CD4-positive, CD25-positive, alpha-beta regulatory T cell (primary cell): ENCODE measurements at places on chromosomes 4 and X.

DNA sequence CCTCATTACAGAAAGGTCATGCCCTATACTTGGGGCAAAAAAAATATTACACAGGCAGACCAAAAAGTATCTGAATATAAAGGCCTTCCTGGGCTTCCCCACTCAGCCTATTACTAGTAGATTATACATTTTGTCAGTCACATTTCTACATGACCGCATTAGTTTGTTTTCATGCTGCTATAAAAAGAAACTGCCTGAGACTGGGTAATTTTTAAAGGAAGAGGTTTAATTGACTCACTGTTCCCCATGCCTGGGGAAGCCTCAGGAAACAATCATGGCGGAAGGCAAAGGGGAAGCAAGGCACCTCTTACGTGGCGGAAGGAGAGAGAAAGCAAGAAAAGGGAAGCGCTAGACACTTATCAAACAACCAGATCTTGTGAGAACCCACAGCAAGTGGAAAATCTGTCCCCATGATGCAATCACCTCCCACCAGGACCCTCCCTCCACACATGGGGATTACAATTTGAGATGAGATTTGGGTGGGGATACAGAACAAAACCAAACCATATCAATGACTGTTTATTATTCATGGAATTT, 1312.0 kb downstream of the PCDH7 start:
- DNase-seq, result no peak
- no peaks in the 10 kb centered on the region for H3K4me1 ChIP-seq
- H3K4me3 ChIP-seq, result no peak overlapping the region

- no peaks in the 10 kb centered on the region for H3K27me3 ChIP-seq
- no peaks in the 10 kb centered on the region for H3K36me3 ChIP-seq
- H3K4me1 ChIP-seq, result no peaks in the 10 kb centered on the region
- no peak overlapping the region for H3K27ac ChIP-seq
- H3K4me3 ChIP-seq, result no peak overlapping the region
Observed at GRCh38 chrX:40908857-40909475, 173.6 kb upstream of the MED14 start.

- no peaks in the 10 kb centered on the region for H3K27me3 ChIP-seq
- H3K36me3 ChIP-seq, result no peaks in the 10 kb centered on the region
- no peak for DNase-seq
- no peak overlapping the region for H3K27ac ChIP-seq
Observed at GRCh38 chr4:132101526-132101925, 1047.6 kb upstream of the PCDH10 start.

DNA sequence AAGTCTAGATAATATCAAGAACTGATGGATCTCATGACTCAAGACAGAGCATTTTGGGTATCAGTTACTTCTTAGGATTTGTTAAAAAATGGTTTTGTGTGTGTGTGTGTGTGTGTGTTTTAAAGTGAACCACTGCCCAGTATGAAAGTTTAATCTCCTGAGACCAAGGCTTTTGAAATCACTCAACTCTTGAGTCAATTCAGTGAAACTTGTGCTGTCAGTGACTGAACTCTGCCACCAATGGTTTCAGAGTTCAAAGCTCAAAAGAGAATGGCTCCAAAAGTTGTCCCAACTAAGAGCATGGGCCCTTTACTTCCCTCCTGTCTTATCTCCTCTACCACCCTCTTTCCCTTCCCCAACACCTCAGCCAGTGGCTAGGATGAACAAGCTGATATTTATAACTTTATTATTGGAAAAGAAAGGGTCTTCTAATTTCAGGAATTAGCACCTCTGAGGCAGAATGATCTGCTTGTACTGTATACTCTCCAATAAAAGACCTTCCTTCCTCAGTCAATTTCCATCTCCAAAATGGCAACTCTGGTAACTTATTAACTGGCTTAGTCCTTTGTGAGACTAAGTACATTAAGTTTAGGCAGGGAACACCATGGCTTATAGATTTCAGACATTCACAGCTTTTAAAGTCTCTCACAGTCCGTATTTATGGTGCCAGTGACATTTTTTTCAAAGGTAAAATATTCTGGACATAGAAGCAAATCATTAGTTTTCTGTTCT, 152.2 kb downstream of the REPS2 start:
- H3K27ac ChIP-seq, result no peak overlapping the region
- no peaks in the 10 kb centered on the region for H3K36me3 ChIP-seq
- no peaks in the 10 kb centered on the region for H3K4me1 ChIP-seq
- DNase-seq, result no peak
- H3K27me3 ChIP-seq, result no peaks in the 10 kb centered on the region
- no peak overlapping the region for H3K4me3 ChIP-seq

DNA sequence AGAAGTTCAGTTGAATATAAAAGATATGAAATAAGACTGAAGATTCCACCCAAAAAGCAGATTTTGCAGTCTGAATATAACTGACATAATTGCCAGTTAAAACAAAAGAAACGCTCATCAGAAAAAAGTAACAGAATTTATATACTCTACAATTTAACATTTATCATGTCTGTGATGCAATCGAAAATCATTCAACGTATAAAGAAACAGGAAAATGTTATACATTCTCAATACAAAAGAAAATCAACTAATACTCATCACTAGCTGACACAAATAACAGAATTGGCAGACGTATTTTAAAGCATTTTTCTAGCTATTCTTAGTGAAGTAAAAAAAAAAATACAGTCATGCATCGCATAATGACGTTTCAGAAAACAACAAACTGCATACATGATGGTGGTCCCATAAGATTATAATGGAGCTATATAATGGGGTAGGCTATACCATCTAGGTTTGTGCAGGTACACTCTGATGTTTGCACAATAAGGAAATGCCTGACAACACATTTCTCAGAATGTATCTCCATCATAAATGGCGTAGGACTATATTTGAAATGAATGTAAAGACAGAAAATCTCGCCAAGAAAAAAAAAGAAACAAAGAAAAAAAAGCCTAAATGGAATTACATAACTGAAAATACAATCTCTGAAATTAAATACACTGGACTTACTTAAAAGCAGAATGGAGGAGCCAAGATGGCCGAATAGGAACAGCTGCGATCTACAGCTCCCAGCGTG, 34.3 kb downstream of the OR13H1 start:
- H3K27ac ChIP-seq, result no peak overlapping the region
- H3K27me3 ChIP-seq, result no peaks in the 10 kb centered on the region
- no peak overlapping the region for H3K4me3 ChIP-seq
- H3K4me1 ChIP-seq, result no peaks in the 10 kb centered on the region

GRCh38 chr4:59063015-59063720, 1953.0 kb upstream of the IGFBP7 start:
- no peaks in the 10 kb centered on the region for H3K27me3 ChIP-seq
- no peak overlapping the region for H3K4me3 ChIP-seq
- H3K4me1 ChIP-seq, result no peaks in the 10 kb centered on the region
- no peaks in the 10 kb centered on the region for H3K36me3 ChIP-seq
- no peak for DNase-seq
- no peak overlapping the region for H3K27ac ChIP-seq
